ENCODE measurements at places on chromosomes 13 and 19. TPM values are rescaled to one million over a fixed set of nuclear protein-coding genes. Genes with fewer than 3 reads are reported as not detected.

The TMEM255B gene
- total RNA-seq: 1.5 TPM

The CEACAM3 gene
- total RNA-seq: not detected

The SNRPA gene
- total RNA-seq: 156 TPM

The CABP5 gene
- total RNA-seq: not detected

The SMAD9 gene
- total RNA-seq: 0.14 TPM

The KANK2 gene
- total RNA-seq: 39.9 TPM

The SRRM5 gene
- 0.73 TPM for total RNA-seq

The ELANE gene
- total RNA-seq: 0.14 TPM

The ZNF799 gene
- 1.3 TPM for total RNA-seq

The CCDC8 gene
- not detected for total RNA-seq

The TMIGD2 gene
- not detected for total RNA-seq

The RNF113B gene
- not detected for total RNA-seq

The APLP1 gene
- 93.9 TPM for total RNA-seq

The FFAR3 gene
- total RNA-seq: not detected

The F2RL3 gene
- total RNA-seq: not detected

The SLC25A23 gene
- total RNA-seq: 19.2 TPM

The MZT1 gene
- 11.3 TPM for total RNA-seq

The MYO1F gene
- 0.37 TPM for total RNA-seq

The FBXL12 gene
- 12.1 TPM for total RNA-seq

The ZNF99 gene
- not detected for total RNA-seq
